ENCODE measurements at places on chromosomes 6 and 20.

DNA sequence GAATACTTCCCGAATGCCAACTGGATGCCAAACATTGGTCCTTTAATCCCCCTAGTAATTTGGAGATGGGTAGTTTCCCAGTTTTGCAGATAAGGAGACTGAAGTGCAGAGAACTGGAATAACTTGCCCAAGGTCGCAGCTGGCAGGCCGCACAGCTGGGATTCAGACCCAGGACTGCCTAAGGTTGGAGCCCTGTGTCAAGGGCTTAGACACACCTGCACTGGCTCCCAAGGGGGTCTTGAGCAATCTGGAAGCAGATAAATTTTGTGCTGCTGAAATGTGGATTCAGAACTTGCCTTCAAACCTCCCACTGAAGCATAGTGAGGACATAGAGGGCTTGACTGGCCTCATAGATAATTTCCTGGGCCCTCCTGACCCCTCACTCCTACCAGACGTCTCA, 30.5 kb downstream of the FOXP4 start:
- no peak for DNase-seq
- no peaks in the 10 kb centered on the region for H3K27me3 ChIP-seq
- peaks cover 45% of the 10 kb centered on the region for H3K4me1 ChIP-seq
- H3K27ac ChIP-seq: no peak overlapping the region

- no peaks in the 10 kb centered on the region for H3K4me1 ChIP-seq
- H3K27ac ChIP-seq: no peak overlapping the region
- no peaks in the 10 kb centered on the region for H3K36me3 ChIP-seq
- H3K4me3 ChIP-seq: no peak overlapping the region
- no peaks in the 10 kb centered on the region for H3K27me3 ChIP-seq
- no peak for DNase-seq
Observed at GRCh38 chr6:28769626-28770402, 154.0 kb downstream of the TRIM27 start.

DNA sequence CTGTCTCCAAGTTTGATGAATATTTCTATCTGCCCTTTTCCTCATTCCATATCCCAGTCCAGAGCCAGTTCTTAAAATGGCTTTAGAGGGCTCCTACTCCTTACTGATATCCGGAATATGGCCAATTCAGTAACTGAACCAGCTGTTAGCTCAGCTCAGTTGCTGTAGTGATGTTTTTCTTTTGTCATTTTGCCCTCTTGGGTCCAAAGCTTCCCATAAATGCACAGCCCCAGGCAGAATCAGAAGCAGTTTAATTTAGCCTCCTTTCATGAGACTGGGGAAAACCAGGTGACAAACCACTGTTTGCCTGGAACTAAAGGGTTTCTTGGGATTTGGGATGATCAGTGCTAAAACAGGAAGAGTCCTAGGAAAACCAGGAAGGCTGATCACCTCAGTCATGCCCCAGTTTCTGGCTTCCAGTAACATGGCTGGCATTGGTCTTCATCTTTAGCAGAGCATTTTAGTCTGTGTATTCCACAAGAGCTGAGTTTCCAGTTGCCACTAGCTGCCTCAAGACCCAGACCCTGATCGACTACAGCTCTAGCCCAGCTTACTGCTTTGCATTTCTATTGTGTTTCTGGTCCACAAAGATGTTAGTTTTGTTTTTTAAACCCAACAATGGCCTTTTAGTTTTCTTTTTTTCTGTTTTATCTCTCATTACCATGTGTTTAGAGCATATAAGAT, 40.6 kb upstream of the REV3L start:
- H3K4me3 ChIP-seq: no peak overlapping the region
- H3K27ac ChIP-seq: no peak overlapping the region
- no peaks in the 10 kb centered on the region for H3K4me1 ChIP-seq

- H3K4me1 ChIP-seq: peaks cover 2% of the 10 kb centered on the region
- no peak overlapping the region for H3K27ac ChIP-seq
- no peaks in the 10 kb centered on the region for H3K36me3 ChIP-seq
- H3K4me3 ChIP-seq: no peak overlapping the region
Observed at GRCh38 chr6:170243791-170244291, 47.0 kb downstream of the DLL1 start.

GRCh38 chr6:125871365-125871764, 80.6 kb downstream of the NCOA7 start:
- no peaks in the 10 kb centered on the region for H3K27me3 ChIP-seq
- no peaks in the 10 kb centered on the region for H3K4me1 ChIP-seq
- no peak for DNase-seq
- H3K27ac ChIP-seq: no peak overlapping the region

DNA sequence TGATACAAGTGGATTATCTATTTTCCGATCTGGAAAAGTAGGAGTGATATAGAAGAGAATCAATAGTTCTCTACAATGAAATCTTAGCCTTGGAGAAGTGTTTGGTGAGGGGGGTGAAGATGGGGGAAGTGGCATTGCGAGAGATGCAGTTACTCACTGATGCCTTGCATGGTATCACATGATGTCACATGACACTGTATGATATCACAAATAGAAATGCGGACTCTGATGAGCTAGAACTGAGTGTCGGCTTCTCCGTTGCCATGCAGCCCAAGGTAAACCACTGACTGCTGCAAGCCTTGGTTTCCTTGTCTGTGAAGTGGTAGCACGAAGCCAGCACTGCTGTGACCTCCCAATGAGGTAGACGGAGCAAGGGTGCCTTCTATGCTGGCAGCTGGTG, 403.3 kb upstream of the AGPAT4 start:
- no peaks in the 10 kb centered on the region for H3K36me3 ChIP-seq
- DNase-seq: no peak
- no peaks in the 10 kb centered on the region for H3K27me3 ChIP-seq
- no peaks in the 10 kb centered on the region for H3K4me1 ChIP-seq

GRCh38 chr6:125574604-125575003, 174.8 kb upstream of the HEY2 start:
- H3K27ac ChIP-seq: no peak overlapping the region
- no peak overlapping the region for H3K4me3 ChIP-seq
- no peaks in the 10 kb centered on the region for H3K36me3 ChIP-seq
- H3K4me1 ChIP-seq: no peaks in the 10 kb centered on the region

- peak; percentile 56 for DNase-seq
- H3K27me3 ChIP-seq: no peaks in the 10 kb centered on the region
- no peak overlapping the region for H3K4me3 ChIP-seq
- peak overlapping the region; percentile 74 for H3K27ac ChIP-seq
- H3K4me1 ChIP-seq: no peaks in the 10 kb centered on the region
Observed at GRCh38 chr20:25296094-25297093, 48.5 kb downstream of the PYGB start.

DNA sequence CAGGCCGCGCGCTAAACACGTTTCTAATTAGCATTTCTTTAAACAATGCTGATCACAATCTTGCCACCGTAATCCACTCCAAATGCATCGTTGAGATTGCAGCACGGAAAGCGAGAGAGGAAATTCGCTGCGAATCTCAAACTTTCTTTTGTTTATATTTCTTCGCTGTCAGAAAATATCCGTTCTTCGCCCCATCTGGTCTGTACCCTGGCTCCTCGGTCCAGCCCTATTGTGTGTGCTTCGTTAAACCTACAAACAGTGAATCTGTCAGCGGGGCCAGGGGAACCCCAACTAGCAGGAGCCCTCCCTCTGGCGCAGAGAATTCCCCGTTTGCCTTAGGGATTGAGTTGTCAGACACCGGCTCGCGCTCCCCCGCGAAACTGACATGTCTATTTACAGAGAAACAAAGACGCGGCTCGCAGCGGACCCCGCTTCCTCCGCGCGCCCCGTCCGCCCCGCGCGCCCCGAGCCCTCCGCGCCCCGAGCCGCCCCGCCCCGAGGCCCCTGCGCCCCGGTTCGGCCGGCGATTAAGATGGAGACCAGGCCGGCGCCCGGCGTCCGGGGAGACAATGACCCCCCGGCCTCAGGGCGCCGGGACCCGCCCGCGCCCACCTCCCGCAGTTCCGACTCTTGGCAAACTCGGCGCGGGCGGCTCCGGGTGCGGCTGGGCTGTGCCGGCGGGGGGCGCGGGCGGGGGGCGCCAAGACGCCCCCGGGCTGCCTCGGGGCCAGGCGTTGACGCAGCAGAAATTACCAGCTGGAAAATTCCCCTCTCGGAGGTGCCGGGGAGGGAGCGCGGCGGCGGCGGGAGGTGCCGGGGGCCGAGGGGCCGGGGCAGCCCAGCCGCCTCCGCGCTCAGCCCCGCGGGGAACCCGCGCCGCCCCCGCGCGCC, 874 bp downstream of the ZBTB46 start:
- peaks cover 25% of the 10 kb centered on the region for H3K4me1 ChIP-seq
- DNase-seq: no peak
- no peaks in the 10 kb centered on the region for H3K36me3 ChIP-seq
- H3K4me3 ChIP-seq: peak overlapping the region; percentile 41
- H3K27me3 ChIP-seq: peaks cover 7% of the 10 kb centered on the region

DNA sequence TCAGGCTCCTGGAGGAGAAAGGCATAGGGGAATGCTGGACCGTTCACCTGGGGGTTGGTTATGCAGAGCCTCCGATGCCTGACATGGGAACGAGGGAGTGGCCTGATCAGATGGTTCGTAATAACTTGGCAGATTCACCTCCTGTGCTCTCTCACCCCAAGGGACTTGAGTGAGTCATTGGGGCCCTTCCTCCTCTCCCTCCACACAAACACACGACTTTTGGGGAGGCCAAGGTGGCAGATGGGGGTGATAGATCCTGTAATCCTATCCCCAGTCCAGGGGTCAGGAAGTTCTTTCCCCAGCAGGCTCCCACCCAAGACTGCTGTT, 45.6 kb upstream of the ARFGEF2 start:
- DNase-seq: no peak
- H3K4me1 ChIP-seq: no peaks in the 10 kb centered on the region
- H3K27me3 ChIP-seq: no peaks in the 10 kb centered on the region
- H3K4me3 ChIP-seq: no peak overlapping the region

DNA sequence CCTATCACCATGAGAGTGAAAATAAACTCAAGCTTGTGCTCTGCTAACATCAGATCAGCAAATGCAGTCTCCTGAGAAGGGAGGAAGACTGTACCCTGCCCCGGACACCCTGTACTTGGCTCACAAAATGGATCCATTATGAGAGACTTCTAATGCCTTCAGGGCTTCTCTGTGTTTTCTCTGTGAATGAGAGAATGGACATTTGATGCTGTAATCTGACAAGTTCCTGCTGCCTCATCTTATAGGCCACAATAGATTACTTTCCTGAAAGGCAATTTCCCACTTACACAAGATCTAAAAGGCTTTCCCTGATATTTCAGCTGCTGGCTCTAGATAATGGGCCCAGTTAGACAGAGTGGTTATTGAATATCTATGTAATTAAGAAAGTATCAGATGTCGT, 117.2 kb downstream of the OTOR start:
- no peaks in the 10 kb centered on the region for H3K36me3 ChIP-seq
- no peak overlapping the region for H3K4me3 ChIP-seq
- no peaks in the 10 kb centered on the region for H3K4me1 ChIP-seq
- no peak overlapping the region for H3K27ac ChIP-seq

DNA sequence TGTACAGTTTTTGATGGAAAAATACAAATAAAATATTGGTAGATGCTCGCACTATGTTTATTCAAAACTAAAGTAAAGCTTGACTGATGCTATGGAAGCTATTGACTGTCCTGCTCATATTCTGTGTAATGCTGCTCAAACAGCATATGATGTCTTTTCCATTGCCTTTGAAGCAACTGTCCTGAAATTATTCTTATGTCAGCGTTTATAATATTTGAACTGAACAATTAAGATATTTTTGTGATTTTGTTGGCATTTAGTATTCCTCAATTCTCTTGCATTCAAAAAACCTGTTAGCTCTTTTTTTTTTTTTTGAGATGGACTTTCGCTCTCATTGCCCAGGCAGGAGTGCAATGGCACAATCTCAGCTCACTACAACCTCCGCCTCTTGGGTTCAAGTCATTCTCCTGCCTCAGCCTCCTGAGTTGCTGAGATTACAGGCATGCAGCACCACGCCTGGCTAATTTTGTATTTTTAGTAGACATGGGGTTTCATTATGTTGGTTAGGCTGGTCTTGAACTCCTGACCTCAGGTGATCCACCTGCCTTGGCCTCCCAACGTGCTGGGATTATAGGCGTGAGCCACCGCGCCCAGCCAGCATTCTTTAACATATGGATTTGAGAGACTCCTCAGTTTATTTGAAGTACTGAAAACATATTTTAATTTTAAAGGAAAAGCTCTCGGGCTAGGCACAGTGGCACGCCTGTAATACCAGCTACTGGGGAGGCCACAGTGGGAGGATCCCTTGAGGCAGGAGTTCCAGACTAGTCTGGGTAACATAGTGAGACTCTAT, 5.3 kb upstream of the DNAAF9 start:
- no peaks in the 10 kb centered on the region for H3K27me3 ChIP-seq
- no peak overlapping the region for H3K27ac ChIP-seq
- DNase-seq: no peak
- no peaks in the 10 kb centered on the region for H3K36me3 ChIP-seq
- H3K4me1 ChIP-seq: no peaks in the 10 kb centered on the region

DNA sequence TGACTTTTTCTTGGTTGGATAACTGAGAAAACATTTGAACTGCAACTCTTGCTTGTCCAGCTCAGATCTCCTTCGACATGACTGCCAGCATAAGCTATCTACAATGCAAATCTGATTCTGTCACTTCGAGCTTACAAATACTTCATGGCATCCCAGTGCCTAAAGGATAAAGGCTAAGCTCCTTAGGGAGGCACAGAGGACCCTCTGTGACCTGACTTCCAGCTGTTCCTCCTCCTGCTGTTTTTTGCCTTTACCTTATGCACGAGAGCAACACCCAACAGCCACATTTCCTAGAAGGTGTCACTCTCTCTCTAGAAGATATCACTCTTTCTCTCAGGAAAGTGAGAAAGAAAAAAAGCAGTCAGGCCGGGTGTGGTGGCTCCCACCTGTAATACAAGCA, 23.4 kb downstream of the SLC17A5 start:
- H3K27ac ChIP-seq: no peak overlapping the region
- H3K27me3 ChIP-seq: no peaks in the 10 kb centered on the region

DNA sequence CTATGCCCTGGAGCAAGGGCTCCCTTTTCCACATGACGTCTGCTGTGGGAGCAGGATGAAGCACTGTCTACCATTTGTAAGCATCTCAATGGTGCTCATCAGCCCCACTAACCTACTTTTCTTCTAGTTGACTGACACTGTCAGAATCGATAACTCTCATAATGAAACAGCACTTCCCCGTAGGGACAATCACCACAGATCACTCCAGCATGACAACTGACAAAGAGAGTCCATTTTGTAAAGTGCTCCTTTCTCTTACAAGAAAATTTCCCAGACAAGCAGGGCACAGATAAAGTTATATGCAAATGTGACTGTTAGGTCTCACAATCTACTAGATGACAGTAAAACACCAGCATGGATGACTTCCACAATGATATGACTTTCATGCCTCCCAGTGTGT, 46.4 kb downstream of the HEBP2 start:
- no peak overlapping the region for H3K27ac ChIP-seq
- H3K4me1 ChIP-seq: peaks cover 11% of the 10 kb centered on the region
- H3K36me3 ChIP-seq: peaks cover 24% of the 10 kb centered on the region
- H3K27me3 ChIP-seq: no peaks in the 10 kb centered on the region

DNA sequence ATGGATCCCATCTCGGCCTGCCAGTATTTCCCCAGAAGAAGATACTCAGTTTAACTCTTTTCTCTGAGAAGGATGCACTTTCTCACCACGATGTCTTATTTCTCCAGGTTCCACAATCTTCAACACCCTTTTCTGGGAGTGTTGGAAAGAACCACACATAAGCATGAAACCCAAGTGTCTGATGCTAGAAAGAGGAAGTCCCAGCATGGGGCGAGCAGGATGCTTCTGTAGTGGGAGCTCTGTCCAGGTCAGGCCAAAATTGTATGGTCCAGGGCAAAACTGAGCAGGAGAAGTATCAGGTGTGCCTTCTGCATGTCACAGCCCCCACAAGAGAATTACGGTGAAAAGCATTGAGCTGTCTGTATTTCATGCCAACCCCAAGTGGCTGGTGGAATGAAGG, 11.0 kb downstream of the TREM1 start:
- DNase-seq: no peak
- no peaks in the 10 kb centered on the region for H3K36me3 ChIP-seq
- no peak overlapping the region for H3K4me3 ChIP-seq
- peaks cover 16% of the 10 kb centered on the region for H3K27me3 ChIP-seq

GRCh38 chr6:163837691-163838431, 423.3 kb downstream of the QKI start:
- no peaks in the 10 kb centered on the region for H3K27me3 ChIP-seq
- H3K27ac ChIP-seq: no peak overlapping the region
- H3K4me1 ChIP-seq: no peaks in the 10 kb centered on the region
- DNase-seq: peak; percentile 5
